Naive thymus-derived CD4-positive, alpha-beta T cell (primary cell): ENCODE measurements at places on chromosomes 7 and 10.
A peak's percentile ranks its signal among the peaks of the same experiment; 100 is the strongest.

GRCh38 chr10:129653861-129654260 lies 186.8 kb downstream of the MGMT start:
- no peak for DNase-seq

- no peak for DNase-seq
Observed at GRCh38 chr10:36141856-36142560, 499.9 kb upstream of the FZD8 start.

- DNase-seq = no peak
Observed at GRCh38 chr7:7344583-7344982, 162.2 kb downstream of the C1GALT1 start.

DNA sequence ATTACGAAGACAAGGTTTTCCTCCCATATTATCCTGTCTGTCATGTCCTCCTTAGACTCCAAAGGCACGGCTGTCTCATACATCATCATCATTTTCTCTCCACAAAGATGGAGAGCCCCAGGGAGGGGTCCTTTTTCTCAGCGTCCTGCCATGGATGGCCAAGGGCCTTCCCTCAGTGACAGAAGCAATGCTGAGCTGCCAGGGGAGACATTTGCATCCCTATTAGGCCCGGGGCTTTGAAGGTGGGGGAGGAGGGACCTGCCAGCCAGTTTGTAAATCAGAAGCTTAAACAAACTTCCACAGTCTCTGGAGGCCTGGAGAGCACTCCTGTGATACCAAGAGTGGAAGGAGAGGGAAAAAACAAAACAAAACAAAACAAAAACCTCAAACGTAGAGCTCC lies 112.4 kb upstream of the ADO start:
- no peak for DNase-seq

GRCh38 chr7:143265017-143265693 lies 1.9 kb downstream of the GSTK1 start:
- no peak for DNase-seq

DNA sequence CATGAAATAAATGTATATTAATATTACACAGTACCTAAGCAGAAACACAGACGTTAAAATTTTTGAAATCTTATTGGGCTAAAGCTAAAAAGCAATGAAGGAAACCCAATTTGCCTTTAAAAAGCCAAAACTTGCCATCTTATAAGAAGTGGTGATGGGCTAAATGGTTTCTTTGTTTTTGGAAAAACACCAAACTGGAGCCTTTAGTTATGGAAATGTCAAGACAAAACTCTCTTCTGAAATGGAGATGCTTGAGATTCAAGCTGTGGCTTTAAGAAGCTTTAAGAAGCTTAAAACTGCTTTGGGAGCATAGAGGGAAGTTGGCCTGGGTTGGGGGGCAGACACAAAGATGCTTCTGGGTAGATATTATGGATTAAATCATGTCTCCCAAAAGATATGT lies 277.0 kb downstream of the GFRA1 start:
- no peak for DNase-seq

GRCh38 chr7:1986366-1987083 lies 246.2 kb downstream of the MAD1L1 start:
- peak; percentile 17 for DNase-seq

- no peak for DNase-seq
Observed at GRCh38 chr7:45173596-45174327, 16.2 kb downstream of the RAMP3 start.

- DNase-seq = no peak
Observed at GRCh38 chr10:25682203-25682851, 251.7 kb upstream of the MYO3A start.

GRCh38 chr7:140069298-140069949 lies 6.7 kb upstream of the PARP12 start:
- no peak for DNase-seq

DNA sequence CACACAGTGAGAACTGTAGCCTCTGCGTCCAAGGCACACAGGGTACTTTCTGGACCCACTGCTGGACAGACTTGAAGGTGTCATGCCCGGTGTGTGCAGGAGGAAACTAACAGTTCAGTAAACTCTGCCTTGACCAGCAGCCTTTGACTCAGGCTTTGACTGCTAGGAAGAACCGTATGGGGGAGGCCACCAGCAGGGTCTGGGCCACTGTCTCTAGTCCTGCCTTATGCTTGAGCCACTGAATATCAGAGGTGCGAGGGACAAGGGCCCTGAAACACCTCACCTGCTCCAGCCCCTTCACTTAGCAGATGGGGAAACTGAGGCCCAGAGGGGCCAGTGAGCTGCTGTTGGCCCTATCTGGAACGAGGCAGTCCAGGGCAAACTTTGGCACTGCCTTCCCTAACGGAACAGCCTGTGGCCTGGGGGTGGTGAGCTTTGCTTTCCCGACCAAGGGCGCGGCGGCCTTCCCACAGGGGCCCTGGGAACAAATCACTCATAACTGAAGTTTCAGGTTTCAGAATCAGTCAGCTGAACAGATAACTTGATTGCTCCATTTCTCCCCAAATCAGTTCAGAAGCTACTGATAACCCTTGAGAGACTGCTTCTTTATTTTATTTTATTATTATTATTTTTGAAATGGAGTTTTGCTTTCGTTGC lies 130.0 kb downstream of the FAM53B start:
- DNase-seq = no peak

GRCh38 chr10:10967029-10967428 lies 50.6 kb upstream of the CELF2 start:
- no peak for DNase-seq
